ENCODE measurements at places on chromosomes 1 and 21.

DNA sequence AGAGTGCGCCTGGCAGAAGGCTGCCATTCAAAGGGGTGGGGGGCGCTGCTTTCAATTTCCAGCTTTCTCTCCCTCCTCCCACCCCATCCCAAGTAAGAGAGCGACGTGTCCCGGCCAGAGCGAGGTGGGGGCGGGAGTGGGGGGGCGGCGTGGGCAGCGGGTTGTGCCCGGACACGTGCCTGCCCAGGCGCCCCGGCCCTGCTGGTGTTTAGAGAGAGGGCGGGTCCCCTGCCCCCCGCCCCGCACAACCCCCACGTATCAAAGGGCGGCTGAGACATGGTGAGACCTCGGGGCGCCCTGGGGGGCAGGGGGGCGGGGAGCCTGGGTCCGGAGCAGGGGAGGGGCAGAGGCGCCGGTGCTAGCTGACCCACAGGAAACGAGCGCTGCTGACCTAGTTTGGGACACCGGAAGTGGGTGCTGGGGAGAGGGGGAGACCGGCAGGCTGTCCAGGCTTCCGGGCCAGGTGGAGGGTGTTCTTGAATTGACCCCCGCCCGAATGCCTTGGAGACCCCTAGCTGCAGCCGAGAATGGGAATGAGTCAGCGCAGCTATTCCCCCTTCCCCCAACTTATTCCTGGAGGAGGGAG, 1.3 kb downstream of the ZBTB7B start:
- peak overlapping the region; percentile 57 for H3K4me3 ChIP-seq
- no peak overlapping the region for H3K27ac ChIP-seq
- peak; percentile 67 for DNase-seq

DNA sequence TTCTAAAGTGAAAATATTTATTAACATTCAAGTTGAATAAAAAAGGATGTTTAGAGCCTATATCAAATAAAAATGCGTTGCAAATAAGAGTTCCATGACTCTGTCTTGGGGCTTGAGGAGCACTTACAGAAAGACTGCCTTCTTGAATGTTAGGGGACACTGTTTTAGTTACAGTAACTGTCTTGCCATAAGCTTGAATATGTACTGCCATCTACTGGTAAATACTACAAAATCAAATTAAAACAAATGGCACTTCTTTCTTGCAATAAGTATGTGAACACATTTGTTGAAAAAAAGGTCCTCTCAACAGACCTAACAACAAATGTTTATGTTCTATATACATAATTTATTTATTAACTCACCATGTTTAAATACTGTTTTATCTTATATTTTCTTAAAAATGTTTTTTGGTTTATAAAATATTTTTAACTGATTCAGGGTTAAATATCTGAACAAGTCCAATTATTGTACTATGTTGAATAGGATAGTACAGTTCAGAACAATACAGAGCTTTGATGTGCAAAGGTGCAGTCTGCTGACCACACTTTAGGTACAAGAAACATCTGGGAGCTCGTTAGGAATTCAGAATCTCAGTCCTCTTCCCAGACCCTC, 199.5 kb downstream of the LRRIQ3 start:
- no peaks in the 10 kb centered on the region for H3K4me1 ChIP-seq
- no peaks in the 10 kb centered on the region for H3K36me3 ChIP-seq
- no peak overlapping the region for H3K4me3 ChIP-seq
- DNase-seq = no peak

- no peak overlapping the region for H3K27ac ChIP-seq
- no peak overlapping the region for H3K4me3 ChIP-seq
- H3K27me3 ChIP-seq = peaks cover 11% of the 10 kb centered on the region
- H3K4me1 ChIP-seq = no peaks in the 10 kb centered on the region
- DNase-seq = no peak
- no peaks in the 10 kb centered on the region for H3K36me3 ChIP-seq
These were observed 7.2 kb downstream of the LAD1 start for GRCh38 chr1:201391651-201392511.

- no peak for DNase-seq
- H3K27ac ChIP-seq = no peak overlapping the region
- H3K36me3 ChIP-seq = no peaks in the 10 kb centered on the region
- H3K27me3 ChIP-seq = no peaks in the 10 kb centered on the region
These were observed 35.1 kb downstream of the KCNJ15 start for GRCh38 chr21:38291874-38292273.

DNA sequence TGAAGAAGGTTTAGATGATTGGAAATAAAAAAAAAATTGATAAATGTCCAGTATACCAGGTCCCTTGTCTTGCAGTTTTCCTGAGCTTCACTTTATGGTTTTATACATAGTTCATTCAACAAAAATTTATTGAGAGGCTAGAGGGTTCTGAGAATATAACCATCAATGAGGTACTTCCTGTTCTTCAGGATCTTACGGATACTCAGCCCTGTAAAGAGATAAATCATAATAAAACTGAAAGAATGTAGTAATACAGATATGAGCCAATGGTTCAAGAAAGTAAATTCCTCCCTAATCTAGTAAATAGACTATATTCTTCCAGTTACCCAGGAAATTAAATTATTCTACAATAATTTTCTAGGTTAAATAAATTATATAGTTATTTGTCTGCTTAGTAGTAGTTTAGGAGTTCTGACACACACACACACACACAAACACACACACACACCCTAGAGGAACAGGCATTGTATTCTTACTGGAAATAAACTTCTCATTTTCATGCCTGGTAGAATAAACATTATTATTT, 70.4 kb upstream of the HMCN1 start:
- no peak overlapping the region for H3K4me3 ChIP-seq
- H3K36me3 ChIP-seq = no peaks in the 10 kb centered on the region
- H3K27me3 ChIP-seq = no peaks in the 10 kb centered on the region
- DNase-seq = no peak
- H3K4me1 ChIP-seq = no peaks in the 10 kb centered on the region
- H3K27ac ChIP-seq = no peak overlapping the region

DNA sequence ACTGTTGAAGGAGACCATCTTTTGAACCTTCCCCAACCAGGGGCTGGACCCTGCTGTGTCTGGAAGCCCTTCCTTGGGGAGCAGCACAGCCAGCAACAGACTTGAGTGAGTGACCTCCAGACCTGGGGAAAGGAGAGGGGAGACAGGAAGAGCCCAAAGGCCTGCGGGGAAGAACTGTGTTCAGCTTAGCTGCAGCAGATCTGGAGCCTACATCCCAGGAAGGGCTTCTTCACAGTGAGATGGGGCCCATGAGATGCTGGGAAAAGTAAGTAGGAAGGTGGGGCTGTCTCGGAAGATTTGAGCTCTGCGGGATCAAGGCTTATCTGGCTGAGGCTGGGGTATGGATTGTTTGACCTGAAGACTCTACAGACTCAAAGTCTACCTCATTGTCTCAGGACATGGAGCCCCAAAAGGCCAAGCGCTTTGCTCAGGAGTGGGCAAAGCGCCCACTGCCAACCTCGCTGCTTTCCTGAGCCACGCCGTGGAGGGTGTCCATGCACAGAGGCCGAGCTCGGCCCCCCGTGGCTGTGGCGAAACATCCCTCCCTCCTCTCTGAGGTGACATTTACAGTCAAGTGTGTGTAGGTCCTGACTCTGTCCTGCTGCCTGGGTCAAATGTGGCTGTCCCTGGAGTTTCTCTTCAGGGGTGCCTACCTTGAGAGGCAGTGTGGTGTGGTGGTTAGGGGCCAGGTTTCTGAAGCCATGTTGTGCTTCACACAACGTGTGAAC, 24.5 kb downstream of the SPOCD1 start:
- peaks cover 21% of the 10 kb centered on the region for H3K4me1 ChIP-seq
- no peaks in the 10 kb centered on the region for H3K27me3 ChIP-seq
- no peak overlapping the region for H3K4me3 ChIP-seq
- no peak for DNase-seq
- peaks cover 46% of the 10 kb centered on the region for H3K36me3 ChIP-seq
- no peak overlapping the region for H3K27ac ChIP-seq

- H3K4me1 ChIP-seq = no peaks in the 10 kb centered on the region
- no peaks in the 10 kb centered on the region for H3K27me3 ChIP-seq
- H3K36me3 ChIP-seq = no peaks in the 10 kb centered on the region
- no peak for DNase-seq
These were observed 118.4 kb downstream of the HIVEP3 start for GRCh38 chr1:41800311-41800829.

- no peak overlapping the region for H3K27ac ChIP-seq
- H3K4me1 ChIP-seq = peaks cover 16% of the 10 kb centered on the region
- no peak overlapping the region for H3K4me3 ChIP-seq
- no peak for DNase-seq
These were observed 54.8 kb downstream of the NGF start for GRCh38 chr1:115283249-115283648.

DNA sequence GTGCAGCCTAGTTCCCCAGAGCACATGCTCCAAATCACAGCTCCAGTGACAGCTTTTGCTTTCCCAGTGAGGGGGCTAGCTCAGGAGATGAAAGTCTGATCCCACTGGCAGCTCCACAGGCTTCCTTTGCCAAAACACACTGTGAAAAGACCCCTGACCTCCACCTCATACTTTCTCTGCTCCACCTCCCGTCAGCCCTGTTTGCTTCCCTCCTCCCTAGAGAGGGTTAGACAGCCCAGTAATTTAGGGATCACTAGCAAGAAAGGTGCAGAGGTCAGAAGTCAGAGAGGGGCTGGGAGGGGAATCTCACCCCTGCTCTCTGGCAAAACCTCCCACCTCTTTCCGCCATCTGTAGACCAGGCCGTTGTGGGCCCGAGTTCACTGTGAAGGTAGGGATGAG, 62.8 kb downstream of the PLXNA2 start:
- no peak for DNase-seq
- H3K4me1 ChIP-seq = peaks cover 39% of the 10 kb centered on the region
- no peak overlapping the region for H3K4me3 ChIP-seq
- peaks cover 4% of the 10 kb centered on the region for H3K36me3 ChIP-seq
- no peak overlapping the region for H3K27ac ChIP-seq

- no peak overlapping the region for H3K4me3 ChIP-seq
- H3K27me3 ChIP-seq = no peaks in the 10 kb centered on the region
- H3K36me3 ChIP-seq = no peaks in the 10 kb centered on the region
- H3K4me1 ChIP-seq = peaks cover 5% of the 10 kb centered on the region
- no peak for DNase-seq
These were observed 167.9 kb upstream of the IRF2BP2 start for GRCh38 chr1:234777856-234778220.

DNA sequence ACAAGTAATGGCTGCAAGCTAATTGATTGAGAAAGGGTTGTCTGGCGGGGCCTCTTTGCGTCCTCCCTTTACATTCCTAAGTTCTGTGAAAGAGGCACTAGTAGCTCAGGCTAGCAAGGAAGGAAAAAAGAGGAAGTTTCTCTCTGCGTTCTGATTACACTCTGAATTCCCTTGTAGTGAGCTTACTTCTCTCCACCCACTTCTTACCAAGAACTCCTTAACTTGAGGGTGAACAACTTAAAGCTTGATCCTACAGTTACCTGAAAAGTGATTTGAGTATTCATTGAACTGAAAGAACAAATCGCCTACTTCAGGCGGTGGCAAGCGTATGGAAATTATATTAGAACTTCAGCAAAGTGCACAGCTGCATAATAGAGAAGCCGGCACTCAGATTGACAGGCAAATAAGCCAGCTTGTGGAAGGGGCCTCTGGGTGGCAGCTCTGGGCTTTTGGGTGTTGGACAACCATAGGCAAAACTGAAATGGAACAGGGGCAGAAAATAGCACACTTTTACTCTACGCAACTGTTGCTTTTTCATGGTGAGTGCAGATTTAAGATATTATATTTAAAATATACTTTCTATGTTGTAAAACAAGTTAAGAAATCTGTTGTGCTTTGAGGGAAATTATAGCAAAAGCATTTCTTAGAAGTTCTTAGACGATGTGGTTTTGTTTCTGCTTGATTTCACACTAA, 464.5 kb downstream of the USP25 start:
- peak overlapping the region; percentile 10 for H3K4me3 ChIP-seq
- H3K27me3 ChIP-seq = no peaks in the 10 kb centered on the region
- peak; percentile 42 for DNase-seq
- no peak overlapping the region for H3K27ac ChIP-seq
- peaks cover 6% of the 10 kb centered on the region for H3K4me1 ChIP-seq

DNA sequence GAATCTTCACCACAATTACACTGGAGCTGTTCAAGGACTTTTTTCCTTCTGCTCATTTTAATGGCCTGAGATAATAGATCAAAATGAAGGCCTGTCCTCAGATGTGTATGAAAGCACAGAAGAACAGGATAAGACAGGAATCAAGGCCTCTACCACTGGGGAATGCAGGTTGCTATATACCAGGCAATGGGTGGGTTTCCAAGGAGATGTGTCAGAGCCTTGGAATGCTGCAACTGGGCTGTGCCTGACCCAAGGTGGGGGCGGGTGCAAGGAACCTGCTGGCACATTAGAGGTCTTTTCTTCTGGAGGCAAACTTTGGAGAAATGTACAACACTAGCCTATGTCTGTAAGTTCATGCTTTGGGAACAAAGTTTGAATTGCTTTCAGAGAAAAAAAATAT, 21.7 kb upstream of the LAMC2 start:
- no peaks in the 10 kb centered on the region for H3K27me3 ChIP-seq
- peaks cover 40% of the 10 kb centered on the region for H3K4me1 ChIP-seq
- DNase-seq = peak; percentile 93
- peak overlapping the region; percentile 93 for H3K27ac ChIP-seq
- H3K4me3 ChIP-seq = no peak overlapping the region

- no peaks in the 10 kb centered on the region for H3K27me3 ChIP-seq
- DNase-seq = peak; percentile 75
- peak overlapping the region; percentile 72 for H3K27ac ChIP-seq
These were observed 239.1 kb upstream of the IRF2BP2 start for GRCh38 chr1:234848972-234849649.

GRCh38 chr1:28032281-28032680, 56.1 kb downstream of the EYA3 start:
- peaks cover 12% of the 10 kb centered on the region for H3K4me1 ChIP-seq
- no peak for DNase-seq

DNA sequence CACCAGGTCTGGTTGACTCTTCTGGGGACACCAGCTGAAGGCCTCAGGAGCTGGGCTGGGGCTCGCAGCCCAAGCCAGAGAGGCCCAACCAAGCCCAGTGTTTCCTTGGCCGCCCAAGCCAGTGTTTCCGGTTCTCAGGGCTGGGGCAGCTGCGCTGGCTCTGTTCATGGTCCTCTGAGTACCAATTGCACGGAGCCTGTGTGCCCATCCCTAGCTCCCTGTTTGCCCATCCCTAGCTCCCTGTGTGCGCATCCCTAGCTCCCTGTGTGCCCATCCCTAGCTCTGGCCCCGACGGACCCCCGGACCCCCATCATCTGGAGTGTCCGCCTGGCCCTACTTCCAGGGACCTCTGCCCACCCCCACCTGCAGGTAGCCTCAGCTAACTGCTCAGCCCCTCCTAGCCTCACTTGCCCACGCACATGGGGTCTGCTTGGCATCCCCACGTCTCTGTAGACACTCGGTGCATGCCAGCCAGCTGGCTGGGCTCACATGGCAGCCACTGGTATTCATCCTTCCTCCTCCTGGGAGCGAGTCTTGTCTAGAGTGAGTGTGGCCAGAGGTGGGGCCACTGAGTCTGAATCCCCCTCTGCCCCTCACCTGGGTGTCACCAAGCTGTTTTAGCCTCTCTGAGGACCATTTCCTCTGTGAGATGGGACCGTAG, 64.0 kb downstream of the WNT9A start:
- H3K27me3 ChIP-seq = no peaks in the 10 kb centered on the region
- H3K4me1 ChIP-seq = peaks cover 34% of the 10 kb centered on the region
- no peaks in the 10 kb centered on the region for H3K36me3 ChIP-seq
- peak; percentile 38 for DNase-seq

All from SJSA1 (cell line).